Activated naive CD8-positive, alpha-beta T cell treated with anti-CD3 and anti-CD28 coated beads, Interleukin-2, amount 10 ng/mL, durations not matched to agents 7 days and 5 days (primary cell): ENCODE measurements at places on chromosomes 4 and X.

DNA sequence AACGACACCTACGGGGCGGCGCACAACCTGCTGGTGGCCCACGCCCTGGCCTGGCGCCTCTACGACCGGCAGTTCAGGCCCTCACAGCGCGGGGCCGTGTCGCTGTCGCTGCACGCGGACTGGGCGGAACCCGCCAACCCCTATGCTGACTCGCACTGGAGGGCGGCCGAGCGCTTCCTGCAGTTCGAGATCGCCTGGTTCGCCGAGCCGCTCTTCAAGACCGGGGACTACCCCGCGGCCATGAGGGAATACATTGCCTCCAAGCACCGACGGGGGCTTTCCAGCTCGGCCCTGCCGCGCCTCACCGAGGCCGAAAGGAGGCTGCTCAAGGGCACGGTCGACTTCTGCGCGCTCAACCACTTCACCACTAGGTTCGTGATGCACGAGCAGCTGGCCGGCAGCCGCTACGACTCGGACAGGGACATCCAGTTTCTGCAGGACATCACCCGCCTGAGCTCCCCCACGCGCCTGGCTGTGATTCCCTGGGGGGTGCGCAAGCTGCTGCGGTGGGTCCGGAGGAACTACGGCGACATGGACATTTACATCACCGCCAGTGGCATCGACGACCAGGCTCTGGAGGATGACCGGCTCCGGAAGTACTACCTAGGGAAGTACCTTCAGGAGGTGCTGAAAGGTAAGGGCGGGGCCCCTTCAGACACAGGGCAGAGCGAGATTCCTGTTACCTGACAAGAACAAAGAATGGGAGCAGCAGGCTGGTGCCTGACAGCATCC, 11.7 kb downstream of the RPL9 start:
- DNase-seq, result peak; percentile 62

DNA sequence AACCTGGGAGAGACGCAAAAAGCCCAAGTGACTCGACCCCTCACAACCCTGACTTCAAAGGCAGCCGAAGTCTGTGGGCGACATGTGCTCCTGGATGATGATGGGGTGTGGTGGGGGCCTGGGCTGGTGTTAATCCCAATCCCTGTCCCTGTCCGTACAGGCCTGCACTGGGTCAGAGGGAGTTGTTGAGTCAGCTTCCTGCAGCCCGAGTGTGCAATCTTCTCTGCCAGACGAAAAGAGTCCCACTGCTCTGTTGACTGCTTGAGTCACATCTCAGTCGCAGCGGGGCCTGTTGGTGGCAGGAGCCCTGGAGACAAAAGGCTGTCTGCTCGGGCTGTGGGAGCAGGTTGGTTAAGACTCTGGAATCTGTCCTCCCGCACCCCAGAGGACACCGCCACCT, 10.3 kb downstream of the FAM3A start:
- no peak for DNase-seq

GRCh38 chrX:23631136-23631535, 36.2 kb upstream of the PRDX4 start:
- DNase-seq, result no peak

DNA sequence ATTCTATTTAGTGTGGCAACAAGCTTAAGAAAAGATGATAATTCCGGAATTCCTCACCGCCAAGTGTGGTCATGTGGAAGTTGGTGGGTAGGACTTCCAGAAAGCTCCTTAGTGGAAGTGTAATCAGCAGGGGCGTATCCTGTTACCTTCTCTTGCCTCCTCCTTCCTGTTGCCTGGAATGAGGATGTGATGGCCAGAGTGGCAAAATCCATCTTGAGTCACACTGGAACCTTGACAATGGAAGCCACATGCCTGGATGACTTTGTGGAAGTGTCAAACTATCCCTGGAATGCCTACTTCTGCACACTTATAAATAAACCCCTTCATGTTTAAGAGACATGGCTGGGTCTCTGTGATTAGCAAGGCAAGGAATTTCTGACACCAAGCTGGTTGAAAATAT, 191.0 kb downstream of the PRDM5 start:
- no peak for DNase-seq

DNA sequence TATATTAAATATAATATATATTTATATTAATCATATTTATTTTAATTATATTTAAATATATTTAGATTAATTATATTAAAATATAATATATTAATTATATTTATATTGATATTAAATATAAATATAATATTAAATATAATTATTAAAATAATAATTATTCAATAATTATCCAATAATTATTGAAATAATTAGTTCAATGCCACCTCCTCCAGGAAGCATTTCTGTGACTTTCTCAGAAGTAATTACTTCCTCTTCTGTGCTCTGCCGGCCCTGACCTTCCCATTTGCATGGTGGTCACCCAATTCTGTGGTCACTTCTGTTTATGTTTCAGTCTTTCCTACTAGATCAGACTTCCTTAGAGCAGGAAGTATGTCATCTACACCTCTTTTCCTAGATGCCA, 45.8 kb downstream of the EVC2 start:
- DNase-seq, result no peak

- DNase-seq, result no peak
These were observed 63.3 kb upstream of the PRPS1 start for GRCh38 chrX:107565015-107565414.
